ENCODE measurements at places on chromosomes 11 and 22. TPM values are rescaled to one million over a fixed set of nuclear protein-coding genes. Genes with fewer than 3 reads are reported as not detected.

INS gene
- not detected for total RNA-seq

ALX4 gene
- total RNA-seq, result not detected

SMCO4 gene
- 34.8 TPM for total RNA-seq

PGR gene
- total RNA-seq, result not detected

SF3A1 gene
- total RNA-seq, result 310 TPM

MAP6 gene
- 0.54 TPM for total RNA-seq

GSTT2B gene
- 0.91 TPM for total RNA-seq

RAB39A gene
- total RNA-seq, result not detected

TBC1D22A gene
- 48.1 TPM for total RNA-seq

BMAL1 gene
- 33.6 TPM for total RNA-seq

RGL4 gene
- 11.7 TPM for total RNA-seq

ACAD8 gene
- 26.2 TPM for total RNA-seq

APOC3 gene
- not detected for total RNA-seq
